ENCODE measurements at places on chromosomes 16 and 17.

- DNase-seq = no peak
Observed at GRCh38 chr16:29809031-29809747, 2.8 kb upstream of the PRRT2 start.

DNA sequence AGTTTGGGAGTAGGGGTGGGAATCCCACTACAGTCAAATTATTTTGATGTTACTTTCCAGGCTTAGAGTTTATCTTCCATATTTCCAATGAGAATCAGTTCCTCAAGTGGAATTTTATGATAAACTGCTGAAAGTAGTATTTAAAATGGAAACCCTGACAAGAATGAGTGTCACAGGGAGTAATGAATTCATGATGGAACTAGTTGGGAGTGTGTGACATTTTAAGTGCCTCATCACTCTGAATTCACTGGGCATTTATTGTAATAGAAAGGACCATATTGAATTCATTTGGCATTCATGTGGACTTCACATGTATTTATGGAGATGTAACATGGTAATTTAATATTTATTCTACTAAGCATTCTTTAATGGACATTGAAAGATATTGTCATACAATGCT is 320.9 kb downstream of the CDH13 start:
- DNase-seq = no peak

DNA sequence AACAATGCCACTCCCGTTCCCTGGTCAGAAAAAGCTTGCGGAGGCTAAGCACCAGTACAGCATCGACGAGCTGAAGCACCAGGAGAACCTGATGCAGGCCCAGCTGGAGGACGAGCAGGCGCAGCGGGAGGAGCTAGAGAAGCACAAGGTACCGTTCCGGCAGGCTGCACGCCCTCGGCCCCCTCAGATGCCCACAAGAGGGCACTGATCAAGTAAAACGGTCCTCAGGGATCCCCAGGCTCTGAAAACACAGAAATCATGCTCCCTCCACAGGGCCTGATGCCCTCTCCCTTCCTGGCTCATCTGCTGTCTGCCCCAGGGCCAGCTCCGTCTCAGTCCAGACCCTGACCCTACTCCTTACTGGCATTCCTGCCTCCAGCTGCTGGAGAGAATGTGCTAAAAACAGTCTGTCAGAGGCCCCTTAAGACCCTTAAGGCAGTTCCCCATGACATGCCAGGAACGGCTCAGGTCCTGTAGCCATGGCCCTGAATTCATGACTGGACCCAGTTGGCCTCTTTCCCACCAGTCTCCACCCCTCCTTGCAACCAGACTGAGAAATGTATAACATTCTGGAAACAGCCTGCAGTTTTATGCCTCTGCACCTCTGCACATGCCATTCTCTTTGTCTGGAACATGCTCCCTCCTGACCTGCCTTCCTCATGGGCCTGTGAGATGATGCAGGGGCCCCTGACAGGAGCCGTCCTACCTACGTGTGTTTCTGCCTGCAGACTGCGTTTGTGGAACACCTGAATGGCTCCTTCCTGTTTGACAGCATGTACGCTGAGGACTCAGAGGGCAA is 21.8 kb downstream of the DRC3 start:
- DNase-seq = no peak

DNA sequence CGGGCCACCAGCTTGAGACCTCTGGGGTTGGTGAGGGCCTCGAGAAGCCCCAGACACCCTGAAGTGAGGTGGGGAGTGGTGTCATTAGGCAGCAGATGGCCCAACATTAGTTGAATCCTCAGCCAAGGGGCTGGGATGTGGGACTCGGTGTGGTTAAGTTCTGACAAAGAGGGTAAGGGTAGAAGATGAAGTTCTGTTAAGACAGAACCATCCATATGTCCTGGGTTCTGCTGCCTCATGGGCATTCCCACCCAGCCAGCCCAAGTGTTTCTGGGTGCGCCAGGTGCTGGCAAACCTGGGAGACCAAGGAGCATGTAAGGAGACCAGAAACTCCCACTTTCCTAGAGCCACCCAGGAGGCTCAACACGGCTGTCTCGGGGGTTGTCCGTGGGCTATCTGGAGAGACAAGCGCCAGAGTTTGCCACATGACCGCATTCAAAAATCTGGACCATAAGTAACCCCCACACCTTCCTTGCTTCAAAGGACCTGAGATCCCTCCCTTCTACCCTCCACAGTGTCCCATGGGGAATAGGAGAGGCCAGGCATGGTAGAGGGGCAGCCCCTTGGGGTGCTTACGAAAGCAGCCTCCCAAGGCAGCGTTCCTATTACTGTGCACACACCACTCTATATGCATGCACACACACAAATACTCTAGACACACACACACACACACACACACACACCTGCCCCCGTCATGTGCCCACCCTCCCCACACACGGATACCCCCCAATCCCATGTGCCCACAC is 128.7 kb downstream of the C16orf78 start:
- no peak for DNase-seq

- DNase-seq = no peak
Observed at GRCh38 chr16:59743504-59743903, 1009.4 kb upstream of the GOT2 start.
